ENCODE measurements at places on chromosomes 3 and 15.

- DNase-seq: no peak
These were observed 30.5 kb upstream of the PXYLP1 start for GRCh38 chr3:141201122-141201521.

- DNase-seq: no peak
These were observed 6.7 kb downstream of the RFT1 start for GRCh38 chr3:53123510-53123909.

- DNase-seq: no peak
These were observed 896 bp upstream of the KLHL25 start for GRCh38 chr15:85795337-85796305.

- DNase-seq: no peak
These were observed 313.9 kb upstream of the ROBO2 start for GRCh38 chr3:76726034-76726433.

GRCh38 chr15:29040370-29040751, 154.6 kb downstream of the APBA2 start:
- no peak for DNase-seq

Data from CD4-positive, alpha-beta T cell treated with Interleukin-6 at 100 ng/mL for 8 hours (primary cell).